ENCODE measurements at places on chromosomes 3 and 15.
A peak's percentile ranks its signal among the peaks of the same experiment; 100 is the strongest.

DNA sequence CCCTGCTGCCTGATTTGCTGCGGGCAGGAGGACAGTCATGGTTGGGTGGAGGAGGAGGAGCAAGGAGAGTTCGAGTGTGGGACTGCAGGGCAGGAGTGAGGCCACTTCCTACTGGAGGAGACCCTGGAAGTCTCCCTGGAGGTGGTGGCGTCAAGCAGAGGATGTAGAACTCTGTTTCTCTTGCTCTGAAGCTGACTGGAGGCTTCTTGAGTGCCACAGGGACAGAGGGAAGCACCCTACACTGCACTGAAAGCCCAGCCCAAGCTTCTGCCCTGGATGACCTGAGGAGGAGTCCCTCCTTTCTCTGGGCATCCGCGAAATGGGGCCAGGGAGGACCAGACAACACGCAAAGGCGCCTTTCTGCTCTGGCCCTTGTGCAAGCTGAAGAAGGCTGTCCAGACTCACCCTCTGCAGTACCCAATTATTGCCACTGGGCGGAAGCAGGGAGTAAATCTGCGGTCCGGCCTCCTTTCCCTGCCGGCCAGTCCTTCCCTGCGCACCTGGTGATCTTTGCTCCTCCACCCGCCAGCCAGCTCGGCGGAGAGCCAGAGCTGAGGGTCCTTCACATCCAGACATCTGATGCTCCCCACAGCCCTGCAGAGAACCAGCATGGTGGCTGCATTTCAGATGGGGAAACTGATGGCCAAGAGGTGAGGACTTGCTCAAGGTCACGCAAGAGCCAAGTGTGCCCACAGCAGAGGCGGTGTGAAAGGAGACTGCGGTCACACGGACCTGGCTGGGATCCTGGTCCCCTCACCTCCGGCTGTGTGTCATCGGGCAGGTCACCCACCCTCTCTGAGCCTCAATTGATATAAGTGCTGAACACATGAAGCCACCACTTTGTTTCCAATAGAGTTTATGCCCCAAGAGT, 207.1 kb downstream of the TBC1D2B start:
- peak; percentile 49 for DNase-seq

DNA sequence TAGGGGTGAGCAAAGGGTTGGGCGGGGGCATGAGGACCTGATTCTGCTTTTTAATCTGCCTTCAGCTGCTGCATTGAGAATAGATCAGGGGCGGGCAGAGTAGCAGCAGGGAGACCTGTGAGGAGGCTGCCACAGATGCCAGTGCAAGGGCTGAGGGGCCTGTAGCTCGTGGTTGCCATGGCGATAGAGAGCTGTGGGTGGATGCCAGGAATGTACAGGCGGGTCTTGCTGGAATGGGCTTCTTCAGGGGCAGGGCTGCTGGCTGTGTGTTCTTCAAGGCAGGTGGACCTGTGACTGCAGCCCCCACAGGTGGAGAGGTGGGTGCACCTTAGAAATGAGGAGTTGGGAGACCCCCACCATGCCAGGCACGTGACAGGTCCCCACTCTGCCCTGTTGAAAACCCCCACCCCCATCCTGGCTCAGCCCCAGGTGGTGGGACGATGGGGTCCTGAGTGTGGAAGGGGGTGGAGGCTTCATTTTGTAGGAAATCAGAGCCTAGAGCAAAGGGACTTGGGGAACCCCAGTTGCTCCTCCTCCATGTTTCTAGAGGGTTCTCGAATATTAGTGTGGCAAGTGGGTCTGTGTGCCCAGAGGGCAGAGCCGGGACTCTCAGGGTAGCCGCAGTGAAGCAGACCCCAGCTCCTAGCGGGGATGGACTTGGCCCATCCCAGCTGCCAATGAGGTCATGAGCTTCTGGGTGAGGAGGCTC, 38.3 kb downstream of the SLC6A6 start:
- DNase-seq, result no peak

DNA sequence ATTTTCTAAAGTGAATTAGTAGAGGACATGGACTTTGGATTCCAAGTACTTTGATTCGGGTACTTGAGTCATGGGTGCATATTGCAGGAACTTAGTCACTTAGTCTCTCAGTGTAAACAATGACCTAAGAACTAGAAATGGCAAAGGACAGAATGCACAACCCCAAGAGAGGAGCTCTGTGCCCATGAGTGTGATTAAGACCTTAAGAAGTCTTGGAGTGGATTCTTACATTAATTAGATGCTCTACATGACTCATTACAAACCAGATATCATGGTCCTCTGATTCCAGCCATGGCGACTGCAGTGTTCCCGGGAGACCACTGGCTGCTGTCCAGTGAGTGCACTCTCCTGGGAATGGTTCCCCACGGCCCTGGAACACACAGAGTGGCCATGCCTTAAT, 251.5 kb downstream of the GABRG3 start:
- DNase-seq, result no peak

DNA sequence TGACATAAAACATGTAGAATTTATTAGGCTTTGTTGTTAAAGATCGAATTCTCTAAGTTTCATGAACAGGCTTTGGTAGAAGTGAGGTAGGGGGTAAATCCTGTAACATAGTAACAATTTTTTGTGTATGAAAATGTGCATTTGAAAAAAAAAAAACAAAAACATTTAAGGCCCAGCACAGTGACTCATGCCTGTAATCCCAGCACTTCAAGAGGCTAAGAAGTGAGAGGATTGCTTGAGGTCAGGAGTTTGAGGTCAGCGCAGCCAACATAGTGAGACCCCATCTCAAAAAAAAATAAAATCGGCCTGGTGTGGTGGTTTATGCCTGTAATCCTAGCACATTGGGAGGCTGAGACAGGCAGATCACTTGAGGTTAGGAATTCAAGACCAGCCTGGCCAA, 26.8 kb upstream of the PPP4R2 start:
- peak; percentile 22 for DNase-seq
